Stimulated activated CD4-positive, alpha-beta T cell treated with anti-CD3 and anti-CD28 coated beads, Interleukin-1b, Interleukin-23, amount 100 ng/mL, for 24 hours (primary cell): ENCODE measurements at places on chromosomes 12 and 14.
A peak's percentile ranks its signal among the peaks of the same experiment; 100 is the strongest.

GRCh38 chr12:4899364-4899763 lies 10.3 kb upstream of the KCNA1 start:
- no peak for DNase-seq

- DNase-seq = peak; percentile 7
Observed at GRCh38 chr12:76085520-76085868, 1.0 kb upstream of the NAP1L1 start.

DNA sequence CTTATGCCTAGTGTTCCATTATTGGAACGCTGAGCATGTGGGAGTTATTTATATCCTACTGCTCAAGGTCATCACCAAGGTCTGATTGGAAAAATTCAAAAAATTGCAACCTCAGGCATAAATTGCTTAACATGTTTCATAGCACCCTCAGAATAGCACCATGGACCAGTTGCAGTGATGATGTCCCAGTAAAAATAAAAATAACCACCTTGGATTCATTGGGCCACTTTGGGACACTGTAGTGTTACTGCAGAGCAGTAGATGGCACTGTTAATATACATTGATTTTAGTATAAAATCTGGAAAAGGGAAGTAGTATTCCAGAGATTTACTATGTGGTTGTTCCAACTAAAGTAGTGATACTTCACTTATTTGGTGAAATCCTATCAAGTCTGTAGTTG lies 31.0 kb upstream of the PTCSC3 start:
- no peak for DNase-seq

- DNase-seq = no peak
Observed at GRCh38 chr12:51307655-51308593, 16.1 kb downstream of the BIN2 start.

DNA sequence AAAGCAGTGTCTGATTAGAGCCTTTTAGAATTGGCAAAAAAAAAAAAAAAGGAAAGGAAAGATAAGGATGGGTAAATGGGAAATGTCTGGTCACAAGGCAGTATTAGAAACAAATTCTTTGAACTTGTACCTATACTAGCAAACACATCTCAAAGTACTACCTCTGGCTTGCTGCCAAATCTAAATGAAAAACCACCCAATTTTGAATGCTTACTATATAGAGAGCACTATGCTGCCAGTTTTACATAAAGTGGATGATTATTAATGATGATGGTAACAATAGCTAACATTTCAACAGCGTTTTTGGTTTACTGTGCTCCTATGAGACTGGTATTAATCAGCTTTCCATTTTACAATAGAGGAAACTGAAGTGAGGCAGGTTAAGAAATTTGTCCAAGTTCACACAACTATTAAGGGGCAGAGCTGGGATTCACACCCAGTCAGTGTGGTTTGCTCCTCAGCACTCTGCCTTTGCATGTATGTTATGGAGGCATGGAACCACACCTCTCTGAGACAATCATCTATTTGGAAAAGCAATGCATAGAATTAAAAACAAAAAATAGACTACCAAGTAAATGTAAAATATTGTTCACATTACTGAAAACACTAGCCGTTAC lies 34.2 kb downstream of the ATP2B1 start:
- no peak for DNase-seq

GRCh38 chr14:35337269-35338255 lies 45.4 kb downstream of the PSMA6 start:
- DNase-seq = no peak

- DNase-seq = no peak
Observed at GRCh38 chr14:22200977-22201605, 387.9 kb downstream of the DAD1 start.

DNA sequence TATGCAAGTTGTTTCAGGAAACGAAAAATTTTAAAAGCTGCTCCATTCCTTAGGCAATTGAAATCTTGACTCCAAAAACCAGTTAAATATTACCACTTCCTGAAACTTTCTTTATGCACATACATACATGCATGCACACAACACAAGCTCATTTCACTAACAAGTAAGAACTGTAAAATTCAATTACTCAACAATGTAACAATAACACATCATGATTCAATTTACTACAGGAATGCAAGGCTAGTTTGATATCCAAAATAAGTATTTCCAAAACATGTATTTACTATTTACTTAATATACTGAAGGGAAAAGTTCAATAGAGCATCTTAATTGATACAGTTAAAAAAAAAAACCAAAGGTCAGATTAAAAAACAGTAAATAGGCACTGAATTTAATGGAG lies 19.6 kb downstream of the NAP1L1 start:
- DNase-seq = no peak

DNA sequence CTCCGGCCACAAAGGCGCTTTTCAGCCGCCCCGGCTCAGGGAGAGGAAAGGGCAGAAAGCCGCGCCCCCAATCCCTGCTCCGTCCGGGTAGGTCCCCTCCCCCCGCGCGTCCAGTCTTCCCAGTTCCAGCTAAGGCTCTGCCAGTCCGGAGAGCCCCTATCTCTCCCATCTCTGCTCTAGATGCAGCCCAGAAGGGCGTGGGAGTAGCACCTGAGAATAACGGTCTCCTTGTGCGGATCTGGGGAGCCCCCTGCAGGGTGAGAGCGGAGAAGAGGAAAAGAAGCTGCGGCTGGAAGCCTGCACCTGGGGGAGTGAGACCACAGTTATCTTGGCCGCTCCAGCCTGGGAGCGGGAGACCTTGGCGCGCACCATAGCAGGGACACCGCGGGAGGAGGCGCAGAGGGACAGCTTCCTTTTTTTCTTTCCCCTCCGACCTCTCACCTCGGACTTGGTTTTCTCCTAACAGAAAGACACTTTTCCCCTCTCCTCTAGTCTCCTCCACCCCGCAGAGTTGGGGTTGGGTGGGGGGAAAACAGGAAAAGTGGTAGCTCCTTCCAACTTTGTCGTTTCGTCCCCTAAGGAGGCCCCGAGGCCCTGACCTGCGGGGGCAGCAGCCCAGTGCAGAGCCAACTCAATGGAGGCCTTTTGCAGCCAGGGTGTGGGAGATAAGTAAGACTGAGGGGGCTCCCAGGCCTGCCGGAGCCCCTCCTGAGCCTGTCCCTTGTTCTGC lies 2.4 kb downstream of the DHH start:
- peak; percentile 34 for DNase-seq

DNA sequence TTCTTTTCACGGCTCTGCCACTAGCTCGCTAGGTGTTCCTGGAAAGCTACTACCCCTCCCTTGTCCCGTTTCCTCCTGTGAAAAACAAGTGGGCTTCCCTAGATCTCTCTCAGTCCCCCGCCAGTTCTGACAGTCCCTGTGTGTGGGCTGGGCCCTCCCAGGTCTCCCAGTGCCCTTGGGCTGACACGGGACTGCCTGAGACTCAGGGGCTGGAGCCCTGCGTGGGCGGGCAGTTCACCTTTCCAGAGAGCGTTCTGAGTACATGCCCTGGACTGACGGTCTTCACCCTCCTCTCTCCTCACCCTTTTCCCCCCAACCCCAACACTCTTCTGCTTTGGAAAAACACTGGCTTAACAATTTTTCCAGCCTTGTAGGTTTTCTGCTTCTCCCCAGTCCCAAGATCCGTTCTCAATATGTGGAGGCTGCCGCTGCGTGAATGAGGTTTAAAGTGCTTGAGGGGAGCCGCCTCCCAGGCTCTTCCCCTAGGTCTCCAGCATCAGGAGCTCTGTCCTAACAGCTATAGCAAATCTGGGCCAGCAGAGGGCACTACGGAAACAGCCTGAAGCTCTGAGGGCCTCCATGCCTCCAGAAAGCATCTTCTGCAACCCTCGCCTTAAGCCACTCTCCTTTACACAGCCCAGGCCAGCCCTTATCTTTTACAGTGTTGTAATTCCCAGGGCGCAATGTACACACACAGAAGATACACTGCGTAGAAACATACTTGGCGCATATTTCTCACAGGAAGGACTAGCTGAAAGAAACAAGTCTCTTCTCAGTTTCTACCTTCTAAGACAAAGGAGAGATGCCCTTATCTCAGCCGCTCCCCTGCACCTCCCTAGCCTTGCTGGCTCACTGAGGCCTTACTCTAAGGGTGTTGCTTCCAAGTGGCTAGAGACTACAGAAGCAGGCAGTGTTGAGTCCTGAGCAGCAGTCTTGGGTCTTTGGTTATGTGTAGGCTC lies 10.4 kb upstream of the DCD start:
- DNase-seq = peak; percentile 17

GRCh38 chr12:122096014-122096413 lies 17.5 kb downstream of the MLXIP start:
- no peak for DNase-seq

DNA sequence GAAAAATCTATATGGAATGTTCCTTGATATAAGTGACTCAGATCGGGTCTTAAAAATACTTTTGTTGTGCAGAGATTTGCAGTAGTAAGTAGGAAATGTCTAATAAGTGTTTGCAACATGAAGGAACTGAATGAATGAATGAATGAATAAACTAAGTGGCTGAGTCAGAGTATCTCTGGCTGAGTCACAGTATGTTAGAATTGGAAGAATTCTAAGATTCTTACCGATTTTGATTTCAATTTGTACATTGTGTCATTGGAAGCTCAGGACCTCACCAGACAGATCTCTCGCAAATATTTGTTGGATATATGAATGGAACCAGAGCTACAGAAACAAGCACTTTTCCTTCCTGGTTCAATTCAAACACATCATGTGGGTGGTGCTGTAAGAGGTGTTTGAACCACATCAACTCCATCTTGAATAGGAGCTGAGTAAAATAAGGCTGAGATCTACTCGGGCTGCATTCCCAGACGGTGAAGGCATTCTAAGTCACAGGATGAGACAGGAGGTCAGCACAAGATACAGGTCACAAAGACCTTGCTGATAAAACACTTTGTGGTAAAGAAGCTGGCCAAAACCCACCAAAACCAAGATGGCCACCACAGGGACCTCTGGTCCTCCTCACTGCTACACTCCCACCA lies 123.9 kb upstream of the FOXN3 start:
- no peak for DNase-seq

DNA sequence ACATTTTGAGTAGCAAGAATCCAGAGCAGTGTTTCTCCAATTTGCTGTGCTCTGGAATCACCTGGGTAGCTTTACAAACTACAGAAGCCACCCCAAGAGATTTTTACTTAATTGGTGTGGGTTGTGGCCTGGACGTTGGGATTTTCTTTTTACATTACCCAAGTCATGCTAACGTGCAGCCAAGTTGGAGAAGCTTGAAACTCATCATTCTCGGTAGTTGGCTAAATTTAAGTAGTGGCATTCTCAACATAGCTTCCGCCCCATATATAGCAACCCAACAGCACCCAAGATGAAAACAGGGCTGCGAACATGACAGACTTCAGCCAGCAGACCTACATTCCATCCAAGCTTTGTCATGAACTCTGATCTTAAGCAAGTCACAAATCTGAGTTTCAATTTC lies 25.0 kb downstream of the DAD1 start:
- DNase-seq = no peak

GRCh38 chr12:61916831-61917230 lies 343.4 kb upstream of the USP15 start:
- DNase-seq = no peak

DNA sequence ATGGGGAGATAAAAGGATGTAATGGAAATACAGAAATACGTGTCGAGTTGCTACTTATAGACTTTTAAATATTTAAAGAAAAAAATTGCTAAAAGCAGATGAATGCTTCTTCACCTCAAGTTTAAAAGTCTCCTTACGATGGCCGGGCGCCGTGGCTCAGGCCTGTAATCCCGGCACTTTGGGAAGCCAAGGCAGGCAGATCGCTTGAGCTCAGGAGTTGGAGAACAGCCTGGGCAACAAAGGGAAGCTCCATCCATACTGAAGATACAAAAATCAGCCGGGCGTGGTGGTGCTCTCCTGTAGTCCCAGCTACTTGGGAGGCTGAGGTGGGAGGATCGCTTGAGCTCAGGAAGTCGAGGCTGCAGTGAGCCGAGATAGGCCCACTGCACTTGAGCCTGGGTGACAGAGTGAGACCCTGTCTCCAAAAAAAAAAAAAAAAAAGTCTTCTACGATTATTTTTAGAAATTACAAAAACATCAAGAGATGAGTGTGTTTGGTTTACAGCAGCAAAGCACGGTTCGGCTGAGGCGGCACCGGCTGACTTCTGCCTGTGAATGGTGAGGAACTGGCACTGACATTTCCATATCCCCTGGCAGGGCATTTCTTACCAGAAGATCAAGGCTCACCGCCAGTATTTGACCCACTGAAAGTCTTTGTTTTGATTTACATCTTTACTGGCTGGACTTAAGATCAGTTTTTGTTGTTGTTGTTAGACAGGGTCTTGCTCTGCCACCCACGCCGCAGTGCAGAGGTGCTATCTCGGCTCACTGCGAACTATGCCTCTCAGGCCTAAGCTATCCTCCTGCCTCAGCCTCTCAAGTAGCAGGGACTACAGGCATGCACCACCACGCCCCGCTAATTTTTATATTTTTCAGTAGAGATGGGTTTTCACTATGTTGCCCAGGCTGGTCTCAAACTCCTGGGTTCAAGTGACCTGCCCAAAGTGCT lies 3.9 kb upstream of the MTA1 start:
- DNase-seq = no peak

DNA sequence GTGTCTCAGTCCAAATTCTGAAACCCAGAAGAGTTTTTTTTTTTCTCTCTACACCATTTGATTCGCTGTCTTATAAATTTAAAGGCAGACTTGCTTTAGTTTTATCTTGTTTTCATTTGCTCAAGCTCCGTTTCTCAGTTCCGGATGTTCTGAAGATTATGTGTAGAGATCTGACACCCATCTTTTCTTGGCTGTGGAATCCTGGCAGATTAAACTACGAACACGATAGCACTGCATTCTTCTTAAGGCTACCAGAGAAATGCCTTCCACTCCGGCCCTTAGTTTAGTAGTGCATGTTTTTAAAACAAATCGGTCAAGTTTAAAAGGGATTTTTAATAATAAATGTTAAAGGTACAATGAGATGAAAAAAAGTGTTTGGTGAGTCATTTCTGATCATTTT lies 106.4 kb downstream of the LMO3 start:
- DNase-seq = no peak

DNA sequence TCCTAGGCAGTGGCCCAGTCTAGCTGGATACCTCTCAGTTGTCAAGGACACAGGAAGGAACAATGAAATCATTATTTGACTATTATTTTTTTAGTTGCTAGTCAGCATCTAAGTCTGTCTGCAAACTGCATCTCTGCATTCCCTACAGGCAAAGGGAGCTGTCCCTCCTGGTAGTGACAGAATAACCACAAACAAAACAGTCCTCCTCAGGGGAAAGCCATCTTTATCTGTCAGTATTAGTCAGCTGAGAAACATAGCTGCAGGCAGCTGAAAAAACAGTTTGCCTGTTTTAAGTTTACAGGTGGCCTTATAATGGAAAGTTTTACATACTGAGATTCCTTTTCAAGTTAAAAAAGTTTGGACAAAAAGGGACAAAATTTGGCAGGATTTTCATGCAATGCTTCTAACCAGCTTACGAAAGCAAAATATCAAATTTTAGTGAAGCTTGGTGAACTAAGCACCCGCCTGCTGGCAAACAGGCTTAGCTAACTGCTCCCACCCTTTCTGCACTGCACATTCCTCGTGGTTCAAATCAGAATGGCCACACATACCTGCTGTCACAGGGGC lies 29.5 kb downstream of the SLC25A21 start:
- no peak for DNase-seq

DNA sequence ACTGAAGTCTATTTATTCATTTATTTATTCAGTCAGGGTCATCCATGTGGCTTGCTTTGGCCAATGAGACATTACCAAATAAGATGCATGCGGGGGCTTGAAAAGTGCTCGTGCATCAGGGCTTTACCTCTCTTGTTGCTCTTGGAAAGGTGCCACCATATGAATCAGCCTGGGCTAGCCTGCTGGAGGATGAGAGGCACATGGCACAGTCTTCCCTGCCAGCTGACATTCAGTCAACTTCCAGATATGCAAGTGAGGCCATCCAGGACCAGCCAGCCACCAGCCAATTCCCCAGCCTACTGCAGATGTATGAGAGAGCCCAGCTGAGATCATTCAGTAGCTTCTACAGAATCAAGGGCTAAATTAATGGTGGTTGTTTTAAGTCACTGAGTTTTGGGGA lies 105.2 kb upstream of the RPH3A start:
- no peak for DNase-seq
